ENCODE measurements at places on chromosomes 3 and 15.

- DNase-seq: peak; percentile 38
These were observed 7.1 kb upstream of the PLCB2 start for GRCh38 chr15:40314723-40315276.

- no peak for DNase-seq
These were observed 47.6 kb upstream of the TRPM1 start for GRCh38 chr15:31149088-31149505.

DNA sequence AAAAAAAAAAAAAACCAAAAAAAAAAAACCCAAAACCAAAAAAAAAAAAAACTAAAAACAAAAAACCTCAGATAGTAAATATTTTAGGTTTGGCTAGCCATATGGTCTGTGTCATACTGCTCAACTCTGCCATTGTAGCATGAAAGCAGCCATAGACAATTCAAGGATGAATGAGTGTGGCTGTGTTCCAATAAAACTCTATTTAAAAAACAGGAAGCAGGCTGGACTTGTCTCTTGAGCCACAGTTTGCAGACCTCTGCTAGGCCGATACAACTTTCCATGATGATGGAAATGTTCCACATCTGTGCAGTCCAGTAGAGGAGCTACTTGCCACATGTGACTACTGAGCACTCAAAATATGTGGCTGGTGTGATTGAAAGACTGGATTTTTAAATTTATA, 11.1 kb downstream of the EFCAB12 start:
- peak; percentile 43 for DNase-seq

- no peak for DNase-seq
These were observed 1.7 kb downstream of the KIF7 start for GRCh38 chr15:89653578-89653977.

DNA sequence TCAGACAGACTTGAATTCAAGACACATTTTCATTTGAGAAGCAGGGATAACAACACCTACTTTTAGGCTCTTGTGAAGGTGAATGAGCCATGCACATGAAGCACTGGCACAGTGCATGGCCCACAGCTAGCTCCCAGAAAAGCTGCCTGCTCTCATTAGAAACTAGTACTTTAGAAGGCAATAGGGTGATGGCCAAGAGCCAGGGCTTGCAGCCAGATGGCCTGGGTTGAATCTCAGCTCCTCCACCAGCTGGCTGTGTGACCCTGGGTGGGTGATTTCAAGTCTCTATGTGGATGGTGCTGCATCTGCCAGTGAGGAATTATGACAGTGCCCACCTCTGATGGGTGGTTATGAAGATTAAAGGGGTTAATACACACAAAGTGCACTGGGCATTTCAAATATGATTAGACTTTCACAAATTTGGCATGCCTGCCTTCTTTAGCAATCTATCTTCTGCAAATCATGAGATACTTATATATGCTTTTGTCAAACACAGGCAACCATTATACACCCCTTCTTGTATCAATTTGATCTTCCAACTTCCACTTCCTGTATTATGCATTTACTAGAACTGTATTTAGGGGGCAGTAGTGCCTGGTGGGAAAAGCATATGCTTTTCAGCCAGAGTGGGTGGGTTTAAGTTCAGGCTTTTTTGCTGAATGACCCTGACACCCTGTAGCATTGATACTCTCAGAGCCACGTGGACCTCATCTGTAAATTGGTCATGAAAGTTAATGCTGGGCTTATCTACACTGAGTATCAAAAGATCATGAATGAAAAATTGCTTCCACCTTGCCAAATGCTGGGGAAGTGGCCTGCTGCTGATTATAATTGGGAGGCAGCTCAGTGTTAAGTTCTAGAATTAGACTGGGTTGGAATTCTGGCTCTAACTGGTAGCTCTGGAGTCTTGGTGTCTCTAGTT, 34.7 kb upstream of the RBP1 start:
- DNase-seq: no peak

DNA sequence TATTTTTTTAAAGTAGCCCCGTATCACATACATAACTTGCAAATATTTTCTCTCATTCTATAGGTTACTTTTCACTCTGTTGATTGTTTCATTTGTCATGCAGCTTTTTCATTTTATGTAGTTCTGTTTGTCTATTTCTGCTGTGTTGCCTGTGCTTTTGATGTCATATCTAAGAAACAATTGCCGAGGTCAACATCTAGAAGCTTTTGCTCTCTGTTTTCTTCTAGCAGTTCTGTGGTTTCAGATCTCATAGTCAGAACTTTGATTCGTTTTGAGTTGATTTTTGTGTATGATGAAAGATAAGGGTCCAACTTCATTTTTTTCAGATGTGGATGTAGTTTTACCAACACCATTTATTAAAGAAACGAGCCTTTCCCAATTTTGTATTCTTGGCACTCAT, 79.5 kb downstream of the CD200 start:
- DNase-seq: no peak

DNA sequence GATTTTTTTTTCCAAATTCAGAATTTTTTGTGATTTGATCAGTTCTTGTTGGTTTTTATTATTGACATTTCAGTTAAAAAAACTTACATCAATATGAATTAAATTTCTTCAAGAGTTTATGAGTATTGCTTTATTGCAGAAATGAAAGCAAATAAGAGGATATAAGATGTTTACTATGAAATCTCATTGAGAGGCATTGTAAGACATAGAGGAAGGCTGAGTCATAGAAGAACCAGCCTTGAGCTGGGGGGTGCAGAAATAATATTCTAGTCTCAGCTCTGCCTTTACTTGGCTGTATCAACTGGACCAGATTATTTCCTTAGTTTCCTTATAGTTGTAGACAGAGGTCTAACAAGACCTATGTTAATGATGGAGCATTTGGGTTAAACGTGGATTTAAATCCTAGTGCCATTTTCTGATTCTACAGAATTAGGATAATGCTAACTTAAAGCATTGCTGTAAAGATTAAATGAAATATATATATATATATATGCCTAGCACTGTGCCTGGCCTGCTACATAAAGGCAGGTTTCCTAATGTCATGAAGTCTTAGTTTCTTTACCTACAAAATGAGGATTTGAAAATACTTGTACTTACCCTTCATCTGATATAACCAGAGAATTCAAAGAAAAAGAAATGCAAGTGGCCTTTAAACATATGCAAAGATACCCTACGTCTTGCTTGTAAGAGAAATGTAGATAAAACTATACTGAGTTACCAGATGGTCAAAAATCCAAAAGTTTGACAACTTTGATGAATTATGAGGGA, 7.3 kb downstream of the FAM98B start:
- peak; percentile 59 for DNase-seq

GRCh38 chr3:27963519-27963918, 241.4 kb upstream of the EOMES start:
- DNase-seq: no peak

GRCh38 chr3:101685870-101686307, 629 bp downstream of the RPL24 start:
- DNase-seq: no peak

DNA sequence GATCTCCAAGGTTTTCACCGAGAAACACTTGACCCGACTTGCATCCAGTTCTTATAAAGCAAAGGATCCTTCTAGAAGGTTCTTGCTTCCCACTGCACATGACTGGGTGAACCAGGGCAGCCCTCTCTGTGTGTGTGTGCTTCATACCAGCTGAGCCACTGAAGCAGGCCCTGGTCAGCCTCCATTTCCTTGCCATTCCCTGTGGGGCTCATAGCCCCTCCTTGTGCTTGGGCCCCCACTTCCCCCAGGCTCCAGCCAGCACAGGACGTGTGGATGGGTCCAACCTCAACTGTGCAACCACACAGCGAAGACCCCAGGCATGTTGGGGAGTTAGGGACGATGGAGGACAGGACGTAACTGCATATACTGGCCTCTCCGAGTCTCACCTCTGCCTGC, 15.5 kb downstream of the KLF15 start:
- no peak for DNase-seq

DNA sequence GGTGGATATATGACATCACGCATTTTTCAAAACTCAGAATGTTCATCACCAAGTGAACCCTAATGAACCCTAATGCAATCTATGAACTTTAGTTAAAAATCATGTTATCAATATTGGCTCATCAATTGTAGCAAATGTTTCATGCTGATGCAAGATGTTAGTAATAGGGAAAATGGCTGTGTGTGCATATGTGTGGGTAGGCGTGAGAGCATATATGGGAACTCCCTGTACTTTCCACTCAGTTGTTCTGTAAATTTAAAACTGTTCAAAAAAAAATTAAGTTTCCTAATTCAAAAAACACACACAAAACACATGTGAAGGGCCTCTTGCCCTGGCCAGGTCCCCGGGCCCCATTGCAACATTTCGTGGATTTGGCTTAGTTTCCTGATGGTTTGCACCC, 89.7 kb upstream of the PROK2 start:
- no peak for DNase-seq

- peak; percentile 58 for DNase-seq
These were observed 155.2 kb downstream of the RBPMS2 start for GRCh38 chr15:64619880-64620839.

GRCh38 chr3:52232279-52233107, 6.5 kb downstream of the TWF2 start:
- no peak for DNase-seq

DNA sequence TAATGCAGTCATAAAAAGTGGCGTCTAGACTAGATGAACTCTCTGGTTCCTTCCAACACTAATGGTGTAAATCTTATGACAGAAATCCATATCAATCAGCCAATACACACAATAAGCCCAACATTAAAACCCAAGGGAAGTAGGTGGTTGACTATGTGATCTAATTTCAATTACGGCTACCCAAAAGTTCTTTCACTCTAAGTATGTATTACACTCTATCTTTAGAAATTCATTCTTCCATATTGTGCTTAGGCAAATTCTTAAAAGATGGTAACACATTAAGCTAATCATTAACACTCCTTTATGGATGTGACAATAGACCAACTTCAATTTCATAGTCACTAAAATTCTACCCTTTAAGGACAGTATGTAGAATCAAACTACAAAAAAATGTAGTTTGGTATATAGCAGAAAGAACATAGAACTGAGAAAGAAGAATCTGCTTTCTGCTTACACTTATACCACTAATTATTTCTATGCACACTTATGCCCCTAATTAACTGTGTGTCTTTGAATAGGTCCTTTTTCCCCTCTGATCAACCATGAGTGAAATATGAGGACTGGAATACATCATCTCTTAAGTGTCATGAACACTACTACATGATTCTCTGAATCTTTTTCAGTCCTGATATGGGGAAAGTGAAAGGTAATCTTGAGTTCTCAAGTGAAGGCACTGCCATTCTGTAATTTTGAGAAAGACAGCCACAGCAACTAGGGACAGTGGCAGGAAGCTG, 557.6 kb downstream of the IGSF11 start:
- DNase-seq: no peak

DNA sequence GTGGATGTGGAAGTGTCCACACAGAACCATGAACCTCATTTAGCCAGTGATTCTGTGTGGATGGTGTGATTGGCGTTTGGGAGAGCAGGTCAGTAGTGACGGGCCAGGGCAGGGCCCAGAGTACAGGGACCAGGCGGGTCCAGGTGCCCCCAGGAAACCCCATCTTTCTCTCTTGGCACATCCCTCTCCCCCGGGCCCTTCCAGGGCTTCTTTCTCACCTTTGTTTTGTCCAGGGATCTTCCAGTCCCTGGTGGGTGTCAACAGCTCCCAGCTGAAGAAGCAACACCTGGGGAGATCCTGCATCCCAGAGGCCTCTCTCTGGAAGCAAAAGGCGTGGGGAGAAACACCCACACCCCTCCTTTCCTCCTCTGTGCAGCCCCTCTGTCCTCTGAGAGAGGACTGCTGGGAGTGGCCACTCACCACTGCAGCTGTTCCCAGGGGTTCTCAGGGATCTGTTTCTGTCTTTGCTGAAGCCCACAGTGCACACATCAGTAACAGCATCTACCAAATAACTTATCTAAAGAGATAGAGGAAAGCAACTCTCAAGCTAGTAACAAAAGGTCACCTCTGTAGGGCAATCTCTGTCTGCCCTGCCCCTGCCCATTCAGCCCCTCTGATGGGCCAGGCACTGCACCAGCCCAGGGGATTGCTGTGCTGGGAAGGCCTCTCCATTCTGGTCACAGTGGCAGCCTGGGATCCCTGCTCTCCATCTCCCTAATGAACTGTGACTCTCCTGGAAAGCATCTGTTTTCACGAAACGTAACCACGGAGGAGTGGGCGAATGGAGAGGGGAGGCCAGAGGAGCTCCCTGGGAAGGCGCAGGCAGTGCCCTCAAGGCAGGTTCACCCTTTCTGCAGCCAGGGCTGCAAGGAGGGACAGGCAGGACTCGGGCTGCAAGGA, 98.3 kb upstream of the ALDH1A3 start:
- peak; percentile 71 for DNase-seq

DNA sequence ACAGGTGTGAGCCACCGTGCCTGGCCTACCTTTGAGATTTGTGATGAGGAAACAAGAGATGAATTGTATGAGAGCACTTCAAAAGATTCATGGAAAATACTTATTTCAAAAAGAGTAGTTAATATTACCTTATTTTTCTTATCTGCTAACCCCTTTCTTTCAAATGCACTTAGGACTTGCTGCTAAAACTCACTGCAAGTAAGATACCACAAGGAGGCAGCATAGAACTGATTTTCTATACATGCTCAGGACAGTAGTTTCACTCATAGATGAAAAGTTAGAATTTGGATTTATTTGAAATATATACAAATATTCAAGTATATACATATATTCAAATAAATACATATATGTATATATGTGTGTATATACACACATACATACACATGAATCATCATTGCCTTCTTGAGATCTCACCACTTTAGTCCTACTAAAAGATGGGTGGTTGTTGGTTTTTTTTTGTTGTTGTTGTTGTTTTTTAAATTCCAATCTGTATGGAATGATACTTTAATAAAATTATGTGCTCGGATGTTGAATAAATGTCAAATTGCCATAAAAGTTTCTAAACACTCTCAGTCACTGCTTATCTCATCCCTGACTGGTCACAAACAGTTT, 2.4 kb downstream of the CCNDBP1 start:
- DNase-seq: peak; percentile 81

DNA sequence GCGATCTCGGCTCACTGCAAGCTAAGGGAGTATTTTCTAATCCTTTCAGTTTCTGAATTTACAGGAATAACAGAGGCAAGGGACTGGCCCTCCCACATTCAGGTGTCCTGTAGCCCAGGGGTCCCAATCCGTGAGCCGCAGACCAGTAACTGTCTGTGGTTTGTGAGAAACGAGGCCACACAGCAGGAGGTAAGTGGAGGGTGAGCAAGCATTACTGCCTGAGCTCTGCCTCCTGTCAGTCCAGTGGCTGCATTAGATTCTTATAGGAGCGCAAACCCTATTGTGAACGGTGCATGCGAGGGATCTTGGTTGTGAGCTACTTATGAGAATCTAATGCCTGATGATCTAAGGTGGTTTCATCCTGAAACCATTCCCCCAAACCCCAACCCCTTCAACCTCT, 5.0 kb upstream of the IL17RC start:
- no peak for DNase-seq

- no peak for DNase-seq
These were observed 16.6 kb downstream of the KPNA1 start for GRCh38 chr3:122498152-122498551.

- DNase-seq: peak; percentile 91
These were observed 81.8 kb downstream of the WWTR1 start for GRCh38 chr3:149575961-149576564.

GRCh38 chr3:115272036-115272824, 125.1 kb upstream of the ZBTB20 start:
- no peak for DNase-seq

- DNase-seq: peak; percentile 87
These were observed 232.6 kb upstream of the LRTM1 start for GRCh38 chr3:55160241-55160983.

- DNase-seq: no peak
These were observed 53.3 kb upstream of the RPL32 start for GRCh38 chr3:12894629-12895028.

- peak; percentile 34 for DNase-seq
These were observed 16.8 kb upstream of the SLC41A3 start for GRCh38 chr3:126100634-126101301.

GRCh38 chr15:100140527-100141308, 201.1 kb downstream of the ADAMTS17 start:
- DNase-seq: no peak

Data from adipocyte (in vitro differentiated cells).